ACHN (cell line): ENCODE measurements at places on chromosomes 1 and 21.
A peak's percentile ranks its signal among the peaks of the same experiment; 100 is the strongest.

DNA sequence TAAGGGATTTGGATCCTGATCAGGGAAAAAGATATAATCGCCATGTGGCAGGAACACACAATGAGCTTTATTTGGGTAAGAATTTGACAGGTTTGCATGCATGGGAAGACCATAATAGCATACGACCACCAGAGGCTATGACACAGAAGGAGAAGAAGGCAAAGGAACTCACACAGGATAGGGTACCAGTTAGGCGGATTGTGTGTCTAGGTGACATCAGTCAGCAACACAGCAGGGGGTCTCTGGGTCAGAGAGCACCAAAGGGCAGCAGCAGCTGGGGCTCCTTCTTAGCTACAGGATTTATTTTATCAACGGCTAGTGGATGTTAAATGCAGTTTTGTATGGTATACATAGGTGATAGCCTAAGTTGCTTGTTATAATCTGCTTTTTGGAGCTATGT, 551.3 kb downstream of the KCNT2 start:
- no peak for DNase-seq

- no peak for DNase-seq
Measured at GRCh38 chr1:186679924-186680244, 339 bp downstream of the PTGS2 start.

DNA sequence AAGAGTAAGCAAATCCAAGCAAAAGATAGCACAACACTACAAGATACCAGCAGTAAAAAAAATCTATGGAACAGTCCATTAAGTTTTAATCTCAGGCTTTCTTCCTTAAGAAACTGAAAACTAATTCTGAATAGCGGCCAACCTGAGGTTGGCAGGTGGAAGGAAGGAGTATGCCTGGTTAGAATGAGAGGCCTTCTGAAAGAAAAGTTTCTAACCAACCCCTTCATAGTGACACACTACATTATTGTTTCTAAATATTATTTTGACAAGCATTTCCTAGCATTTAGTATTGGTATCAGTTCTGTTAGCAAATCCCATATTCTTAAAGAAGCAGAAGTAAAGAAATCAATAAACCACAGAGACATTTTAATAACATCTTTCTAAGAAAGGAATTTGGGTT, 205.7 kb upstream of the PTBP2 start:
- no peak for DNase-seq

DNA sequence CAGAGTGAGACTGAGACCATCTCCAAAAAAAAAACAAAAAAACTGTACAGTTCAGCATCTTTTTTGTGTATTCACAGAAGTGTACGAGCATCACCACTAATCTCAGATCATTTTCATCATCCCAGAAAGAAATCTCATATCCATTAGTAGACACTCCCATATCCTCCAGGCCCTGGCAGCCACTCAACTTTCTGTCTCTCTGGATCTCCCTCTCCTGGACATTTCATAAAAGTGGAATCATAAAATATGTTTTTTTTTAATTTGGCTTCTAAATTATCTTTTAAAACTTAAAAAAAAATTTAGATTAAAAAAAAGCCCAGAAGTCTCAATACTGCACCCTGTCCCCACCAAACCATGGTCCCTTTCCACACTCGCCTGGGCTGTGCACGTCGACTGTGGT, 22.1 kb downstream of the RIPPLY3 start:
- no peak for DNase-seq

GRCh38 chr1:2271211-2271721, 43.1 kb downstream of the SKI start:
- no peak for DNase-seq

DNA sequence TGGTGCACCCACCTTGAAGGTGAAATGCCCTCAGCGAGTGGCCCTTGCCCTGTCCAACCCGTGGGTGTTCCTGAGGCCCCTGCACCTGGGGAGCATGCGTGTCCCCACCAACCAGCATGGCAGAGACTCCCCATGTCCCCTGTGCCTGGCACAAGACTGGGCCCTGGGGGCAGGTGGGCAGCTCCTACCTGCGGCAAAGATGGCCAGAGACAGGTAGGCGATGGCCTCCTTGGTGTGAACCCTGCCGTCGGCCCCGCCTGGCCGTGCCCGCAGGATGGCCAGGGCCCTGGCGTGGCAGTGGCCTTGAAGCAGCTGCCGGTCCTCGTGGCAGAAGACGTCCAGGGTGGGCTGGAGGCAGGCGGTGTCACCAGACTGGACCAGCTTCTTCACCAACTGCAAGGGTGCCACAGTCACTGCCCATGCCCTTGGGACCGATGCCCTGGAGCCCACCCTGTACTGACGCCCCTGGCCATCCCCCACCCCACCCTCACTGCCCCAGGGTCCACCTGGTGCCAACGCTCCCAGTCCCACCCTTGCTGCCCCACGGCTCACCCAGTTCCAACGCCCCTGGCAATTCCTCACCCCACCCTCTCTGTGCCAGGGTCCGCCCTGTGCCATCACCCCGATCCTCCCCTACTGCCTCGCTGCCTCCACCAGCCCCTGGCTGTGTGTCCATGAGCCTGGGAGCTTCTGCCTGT, 15.7 kb downstream of the TTC34 start:
- no peak for DNase-seq

GRCh38 chr1:30719406-30720270, 3.7 kb downstream of the MATN1 start:
- DNase-seq: no peak

GRCh38 chr1:229853751-229854150, 213.3 kb upstream of the GALNT2 start:
- DNase-seq: no peak

DNA sequence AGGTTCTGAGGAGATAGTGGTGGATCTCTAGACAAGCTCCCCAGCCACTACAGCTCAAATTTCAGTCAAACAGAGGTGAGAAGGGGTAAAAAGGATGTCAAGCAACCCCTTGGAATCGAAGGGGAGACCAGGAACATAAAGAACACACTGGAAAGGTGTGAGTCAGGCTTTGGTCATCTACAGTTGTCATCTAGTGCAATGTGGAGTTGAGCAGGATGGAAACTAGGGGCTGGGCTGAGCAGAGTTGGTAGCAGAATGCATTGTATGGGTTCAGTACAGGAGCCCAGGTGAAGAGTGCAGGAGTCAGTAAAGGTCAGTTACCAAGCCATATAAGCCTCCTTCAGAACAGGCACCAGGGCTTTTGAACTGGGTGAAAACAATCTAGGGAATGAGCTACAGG, 52.7 kb upstream of the VAV3 start:
- DNase-seq: no peak

GRCh38 chr1:211331011-211331709, 4.5 kb downstream of the TRAF5 start:
- DNase-seq: no peak

DNA sequence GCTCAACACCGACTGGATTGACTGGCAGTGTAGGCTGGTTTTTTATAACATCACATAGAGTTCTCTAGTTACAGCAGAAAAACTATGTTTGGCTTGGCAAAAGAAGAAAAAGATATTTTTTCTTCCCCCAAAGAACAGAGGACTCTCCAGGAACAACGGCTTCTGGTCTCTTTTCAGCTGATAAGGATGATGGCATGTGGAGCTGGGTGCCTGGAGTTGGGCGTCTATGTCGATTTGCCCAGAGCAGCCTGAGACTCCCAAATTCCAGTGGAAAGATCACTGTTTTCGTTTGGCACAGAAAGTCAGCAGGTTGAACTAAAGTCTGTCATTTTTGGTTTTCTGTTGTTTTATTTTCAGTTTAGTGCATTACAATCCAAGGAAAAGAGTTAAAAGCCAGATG, 91.1 kb downstream of the SMYD2 start:
- no peak for DNase-seq

- DNase-seq: no peak
Measured at GRCh38 chr1:116933606-116934515, 24.1 kb downstream of the PTGFRN start.

DNA sequence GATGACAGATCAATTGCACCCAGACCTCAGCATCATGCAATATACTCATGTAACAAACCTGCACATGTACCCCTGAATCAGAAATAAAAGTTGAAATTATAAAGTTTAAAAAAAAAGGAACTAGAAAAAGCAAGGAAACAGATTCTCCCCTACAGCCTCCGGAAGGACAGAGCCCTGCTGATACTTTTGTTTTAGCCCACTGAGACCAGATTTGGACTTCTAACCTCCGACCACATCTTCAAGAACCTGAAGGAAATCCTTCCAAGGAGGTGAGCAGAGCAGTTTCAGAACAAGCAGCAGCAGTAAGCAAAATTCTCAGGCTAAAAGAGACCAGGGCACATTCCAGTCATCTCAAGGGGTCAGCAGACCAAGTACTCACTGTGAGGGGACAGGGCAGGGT, 54.5 kb downstream of the TM2D1 start:
- DNase-seq: no peak

DNA sequence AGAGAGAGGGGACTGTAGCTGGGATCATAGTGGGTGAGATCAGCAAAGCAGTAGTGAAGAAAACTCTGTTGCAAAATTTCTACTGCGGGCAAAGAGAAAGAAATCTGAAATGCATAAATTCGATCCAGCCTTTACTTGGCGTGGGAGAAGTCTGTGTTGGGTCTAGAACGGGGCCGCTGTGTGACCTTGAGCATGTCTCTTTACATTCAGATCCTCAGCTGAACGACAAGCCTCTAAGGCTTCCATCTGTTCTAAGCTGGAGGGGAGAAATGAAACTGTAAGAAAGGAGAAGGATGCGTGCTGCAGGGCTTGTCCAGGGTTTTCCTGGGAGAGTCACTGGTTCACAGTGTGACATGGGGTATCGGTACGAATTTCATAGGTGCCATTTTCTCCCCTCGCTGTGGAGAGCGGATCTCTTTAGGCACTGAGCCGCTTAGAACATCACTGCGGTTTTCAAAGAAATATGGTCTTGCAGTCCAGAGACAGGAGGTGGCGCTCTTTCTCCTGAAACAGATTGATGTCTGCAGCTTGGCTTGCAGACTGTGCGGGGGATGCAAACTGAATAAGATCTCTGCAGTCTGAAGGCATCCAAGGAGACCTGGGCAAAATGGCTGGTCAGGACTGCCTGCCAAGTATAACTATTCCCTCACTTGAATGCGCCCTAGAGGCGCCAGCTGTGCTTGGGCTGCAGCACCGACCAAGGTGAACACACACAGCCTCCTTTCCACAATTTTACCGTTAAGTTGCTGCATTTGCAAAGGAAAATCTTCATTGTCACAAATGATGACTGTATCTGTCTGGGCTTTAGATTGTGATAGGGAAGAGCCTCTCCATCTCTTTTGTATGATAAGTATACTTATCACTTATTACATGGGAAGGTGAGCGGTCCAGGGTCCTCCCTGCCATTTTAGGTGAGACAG, 104.1 kb downstream of the XCL2 start:
- peak; percentile 75 for DNase-seq

DNA sequence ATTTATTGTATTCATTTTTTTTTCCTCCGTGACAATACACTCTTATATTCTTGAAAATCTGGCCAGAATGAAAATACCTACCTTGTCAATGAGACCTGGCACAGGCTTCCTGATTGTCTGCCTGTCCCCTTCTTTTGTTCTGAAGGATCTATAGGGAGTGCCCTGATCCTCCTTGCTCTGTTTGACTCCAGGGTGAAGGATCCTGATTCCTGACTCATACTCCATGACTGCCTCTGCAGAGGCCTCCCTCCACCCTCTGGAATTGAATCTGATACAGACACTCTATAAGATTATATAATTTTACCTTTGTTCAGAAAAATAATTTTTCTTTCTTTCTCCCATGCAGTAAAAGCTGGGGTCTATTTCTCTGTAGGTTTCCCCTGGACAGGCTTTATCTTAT, 116.2 kb downstream of the HMCN1 start:
- DNase-seq: no peak

- no peak for DNase-seq
Measured at GRCh38 chr1:38624336-38625039, 235.1 kb downstream of the RRAGC start.

DNA sequence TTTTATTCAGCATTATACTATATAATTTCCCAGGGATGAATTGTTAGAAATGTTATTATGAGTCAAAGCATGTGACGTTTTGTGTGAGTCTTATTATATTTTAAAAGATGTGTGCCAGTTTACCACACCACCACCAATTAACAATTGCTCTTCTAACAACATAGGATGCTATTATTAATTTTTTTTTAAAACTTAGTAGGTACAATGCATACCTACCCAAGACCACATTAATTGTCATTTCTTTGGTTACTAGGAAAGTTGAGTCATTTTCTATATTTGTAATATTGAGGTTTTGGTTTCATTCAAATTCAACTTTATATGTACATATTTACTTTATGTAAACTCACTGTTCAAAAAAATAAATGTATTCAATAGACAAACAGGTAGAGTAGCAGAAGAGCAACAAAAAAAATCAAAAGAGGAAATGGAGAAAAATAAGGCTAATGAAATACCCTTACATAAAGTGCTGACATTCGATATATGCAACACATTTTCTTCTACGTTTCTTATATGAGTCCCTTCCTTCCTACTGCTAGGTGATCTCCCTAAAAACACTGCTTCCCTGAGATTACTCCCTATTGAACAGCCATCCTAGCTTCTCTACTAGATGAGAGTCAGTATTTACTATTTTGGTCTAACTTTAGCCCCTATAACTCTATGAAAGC, 9.6 kb downstream of the GCLM start:
- no peak for DNase-seq

DNA sequence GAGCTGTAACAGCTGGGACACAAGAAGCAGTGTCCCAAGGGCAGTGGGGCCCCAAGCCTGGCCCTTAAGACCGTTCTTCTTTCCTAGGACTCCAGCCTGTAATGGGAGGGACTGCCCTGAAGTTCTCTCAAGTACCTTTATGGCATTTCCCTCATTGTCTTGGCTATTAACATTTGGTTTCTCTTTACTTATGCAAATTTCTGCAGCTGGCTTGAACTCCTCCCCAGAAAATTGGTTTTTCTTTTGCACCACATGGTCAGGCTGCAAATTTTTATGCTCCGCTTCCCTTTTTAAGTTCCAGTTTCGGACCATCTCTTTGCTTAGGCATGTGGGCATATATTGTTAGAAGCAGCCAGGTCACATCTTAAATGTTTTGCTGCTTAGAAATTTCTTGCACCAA, 3.1 kb upstream of the MROH9 start:
- no peak for DNase-seq

DNA sequence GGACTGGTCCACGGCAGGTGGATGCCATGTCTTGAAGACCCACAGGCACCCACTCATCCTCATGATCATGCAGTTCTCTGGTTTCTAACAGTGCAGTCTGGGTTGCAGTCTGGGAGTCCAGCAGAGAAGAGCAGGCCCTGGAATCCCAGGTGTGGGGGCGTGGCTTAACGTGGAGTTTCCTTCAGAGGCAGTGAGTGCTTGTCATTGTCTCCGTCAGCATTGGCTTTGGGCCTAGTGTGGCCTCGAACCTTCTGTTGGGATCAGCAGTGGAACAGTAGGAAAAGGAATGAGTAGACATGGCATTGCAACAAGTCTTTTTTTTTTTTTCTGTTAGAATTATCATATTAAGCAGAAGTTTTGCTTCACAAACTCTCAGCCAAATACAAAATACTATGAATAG, 12.8 kb downstream of the LGALS8 start:
- no peak for DNase-seq

GRCh38 chr1:116663821-116664220, 3.7 kb downstream of the IGSF3 start:
- DNase-seq: no peak

GRCh38 chr1:67839826-67840225, 6.6 kb upstream of the GNG12 start:
- no peak for DNase-seq
